ENCODE measurements at places on chromosomes 1 and 21.

DNA sequence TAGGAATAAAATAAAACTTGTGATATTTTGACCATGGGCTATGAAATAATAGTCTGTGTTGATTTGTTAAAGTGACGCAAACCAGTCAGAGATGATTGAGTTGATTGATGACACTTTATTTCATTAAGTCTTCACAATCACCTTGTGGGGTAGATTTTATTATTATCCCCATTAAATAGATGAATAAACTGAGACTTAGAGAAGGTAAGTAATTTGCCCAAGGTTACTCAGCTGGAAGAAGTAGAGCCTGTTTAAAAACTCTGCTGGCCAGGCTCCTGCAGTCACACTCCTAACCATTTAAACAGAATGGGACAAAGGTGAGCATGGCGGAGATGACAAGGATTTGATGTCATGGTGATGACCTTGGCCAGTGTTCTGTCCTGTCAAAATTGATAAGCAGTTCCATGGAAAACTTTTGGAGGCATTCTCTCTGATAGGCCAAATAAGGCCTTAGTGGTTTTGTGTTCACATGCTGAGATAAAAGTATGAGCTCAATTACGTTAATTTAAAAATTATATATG is 22.7 kb upstream of the MCOLN3 start:
- no peak for DNase-seq

- no peak for DNase-seq
Observed at GRCh38 chr1:175530183-175530582, 213.2 kb downstream of the TNR start.

GRCh38 chr1:228216371-228217320 is 8.8 kb downstream of the OBSCN start:
- no peak for DNase-seq

DNA sequence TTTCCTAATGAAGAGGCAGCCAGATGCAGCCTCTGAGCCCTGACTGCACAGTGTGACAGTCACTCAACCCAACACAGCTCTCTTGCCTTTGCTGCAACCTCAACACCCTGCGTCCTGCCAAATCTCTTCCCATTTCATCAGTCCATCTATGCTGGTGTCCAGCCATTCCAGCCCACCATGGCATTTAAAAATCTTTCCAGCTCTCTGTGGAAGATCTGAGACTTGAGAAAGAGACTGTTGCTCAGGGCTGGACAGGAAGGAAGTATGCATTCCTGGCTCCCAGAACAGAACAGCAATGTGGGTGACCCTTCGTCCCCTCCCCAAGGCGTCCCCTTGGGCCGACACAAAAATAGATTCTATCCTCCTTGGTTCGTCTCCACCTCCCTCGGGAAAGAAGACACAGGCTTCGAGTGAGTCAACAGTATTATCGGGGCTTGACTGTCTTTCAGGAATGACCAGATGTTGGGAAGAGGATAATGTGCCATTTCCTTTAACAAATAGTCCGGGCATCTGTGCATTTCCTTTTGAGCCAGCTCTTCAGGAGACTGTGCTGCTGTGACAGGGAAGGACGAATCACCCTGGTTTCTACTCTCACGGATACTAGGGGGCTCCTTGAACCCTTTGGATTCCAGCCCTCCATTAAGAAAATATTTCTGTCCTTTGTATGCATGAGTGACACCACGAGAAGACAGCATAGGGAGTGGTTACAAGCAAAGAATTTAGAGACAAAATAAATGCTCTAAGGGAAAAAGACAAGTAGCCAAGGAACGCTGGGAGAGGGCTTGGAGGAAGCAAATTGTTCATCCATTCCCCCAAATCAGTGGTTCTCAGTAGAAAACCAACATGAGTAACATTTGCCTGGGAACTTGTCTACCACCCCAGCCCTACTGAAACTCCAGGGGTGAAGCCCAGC is 111.4 kb upstream of the CDC42BPA start:
- no peak for DNase-seq

- DNase-seq = no peak
Observed at GRCh38 chr1:93620841-93621210, 60.8 kb downstream of the BCAR3 start.

DNA sequence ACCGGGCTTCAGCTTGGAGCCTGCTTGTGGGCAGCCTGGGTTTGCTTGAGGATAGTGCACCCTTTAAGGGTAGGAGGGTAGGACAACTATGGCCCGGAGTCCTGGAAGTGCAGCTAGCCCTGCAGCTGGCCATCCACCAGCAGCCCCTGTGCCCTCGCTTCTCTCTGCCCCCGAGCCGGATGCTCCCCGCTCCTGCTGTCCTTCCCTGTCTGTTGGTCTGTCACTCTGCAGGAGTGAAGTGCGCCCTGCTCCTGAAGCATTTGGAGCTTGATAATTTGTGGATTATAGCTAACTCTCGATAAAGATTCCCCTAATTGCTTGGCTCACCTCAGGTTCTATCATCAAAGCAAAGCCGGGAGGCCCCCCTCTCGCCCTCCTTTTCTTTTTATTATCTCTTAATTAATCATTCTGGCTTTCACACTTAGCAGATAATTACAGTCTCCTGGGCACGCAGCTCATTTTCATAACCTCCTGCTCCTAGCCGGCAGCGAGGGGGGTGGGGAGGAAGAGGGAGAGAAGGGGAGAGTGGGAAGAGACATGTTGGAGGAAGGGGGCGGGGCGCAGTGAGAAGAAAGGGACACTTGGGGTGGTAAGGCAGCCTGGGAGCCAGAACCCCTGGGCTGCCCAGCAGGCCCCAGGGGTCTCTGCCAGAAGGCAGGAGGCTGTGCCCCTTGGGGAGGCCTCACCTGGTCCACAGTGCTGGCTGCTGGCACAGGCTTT is 14.4 kb downstream of the KIRREL1 start:
- DNase-seq = no peak

DNA sequence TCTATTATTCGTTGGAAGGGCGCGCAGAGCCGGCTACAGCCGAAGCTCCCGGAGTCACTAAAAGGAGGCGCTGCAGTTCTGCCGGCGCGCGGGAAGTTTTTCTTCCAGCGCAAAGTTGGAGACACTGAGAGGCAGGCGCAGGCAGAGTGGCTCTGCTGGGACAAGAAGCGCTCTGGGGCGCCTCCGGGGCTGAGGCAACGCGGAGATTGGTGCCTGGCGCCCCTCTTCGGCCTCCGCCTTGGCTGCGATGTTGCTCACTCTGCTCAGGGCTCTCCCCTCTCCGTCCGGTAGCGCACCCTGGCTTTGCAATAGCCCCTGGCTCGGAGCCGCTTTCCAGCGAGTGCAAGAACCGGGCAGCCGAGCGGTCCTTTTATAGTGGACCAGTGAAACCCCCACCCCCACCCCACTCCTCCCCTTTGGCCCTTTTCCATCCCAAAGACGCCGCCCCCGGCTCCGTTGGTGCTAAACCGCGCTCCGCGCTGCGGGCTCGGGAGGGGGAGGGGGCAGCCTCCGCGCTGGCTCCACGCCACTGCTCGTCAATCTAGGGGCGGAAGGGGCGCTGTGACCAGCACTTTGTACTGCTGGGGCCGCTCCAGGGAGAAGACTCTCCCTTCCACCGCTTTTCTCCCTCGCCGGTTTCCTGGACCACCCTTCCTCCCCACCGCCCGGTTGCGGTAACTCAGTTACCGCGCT is at the start of gene ADAMTS1:
Gene ADAMTS1 (minus strand): TSS at position 344 of the 693 bp plus-strand sequence. CDS start 455 bp downstream, outside the sequence.
- DNase-seq = no peak

DNA sequence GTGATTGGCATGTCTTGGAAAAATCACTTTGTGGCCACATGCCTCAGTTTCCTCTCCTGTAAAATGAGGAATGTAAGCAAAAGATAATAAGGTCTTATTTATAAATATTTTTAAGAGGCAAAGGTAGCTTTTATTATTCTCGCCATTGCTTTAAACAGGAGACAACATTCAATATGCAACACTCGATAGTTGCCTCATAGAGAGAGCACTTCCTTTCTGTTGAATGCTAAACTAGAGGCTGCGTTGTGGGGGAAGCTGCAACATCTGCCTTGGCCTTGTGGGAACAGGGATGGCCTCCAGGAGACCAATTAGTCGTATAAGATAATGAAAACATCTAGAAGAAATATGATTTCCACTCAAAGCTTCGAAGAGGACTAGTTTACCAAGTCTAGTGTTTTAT is 3.5 kb downstream of the OSCP1 start:
- DNase-seq = no peak

GRCh38 chr1:23169727-23170335 is 1.2 kb upstream of the LUZP1 start:
- DNase-seq = no peak

DNA sequence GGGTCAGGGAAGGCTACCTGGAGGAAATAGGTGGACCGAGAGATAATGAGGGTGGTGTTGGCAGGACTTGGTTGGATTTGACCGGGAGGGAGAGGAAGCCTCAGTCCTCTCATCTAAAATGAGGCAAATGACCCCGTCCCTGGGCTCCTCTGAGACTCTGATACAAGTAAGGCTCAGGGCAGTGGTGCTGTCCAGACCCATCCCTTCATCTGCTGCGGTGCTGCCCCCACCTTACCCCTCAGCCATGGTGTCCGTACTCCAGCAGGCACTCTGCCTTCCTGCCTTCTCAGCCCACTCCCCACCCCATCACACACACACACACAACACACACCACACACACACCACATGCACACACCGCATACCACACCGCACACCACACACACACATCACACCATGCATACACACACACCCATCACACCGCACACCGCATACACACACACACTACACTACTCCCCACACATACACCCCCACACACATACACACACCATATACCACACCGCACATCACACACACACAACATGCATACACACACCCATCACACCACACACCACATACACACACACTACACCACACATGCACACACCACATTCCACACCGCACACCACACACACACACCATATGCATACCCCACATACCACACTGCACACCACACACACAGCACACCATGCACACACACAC is 29.4 kb upstream of the SLC26A9 start:
- DNase-seq = no peak

DNA sequence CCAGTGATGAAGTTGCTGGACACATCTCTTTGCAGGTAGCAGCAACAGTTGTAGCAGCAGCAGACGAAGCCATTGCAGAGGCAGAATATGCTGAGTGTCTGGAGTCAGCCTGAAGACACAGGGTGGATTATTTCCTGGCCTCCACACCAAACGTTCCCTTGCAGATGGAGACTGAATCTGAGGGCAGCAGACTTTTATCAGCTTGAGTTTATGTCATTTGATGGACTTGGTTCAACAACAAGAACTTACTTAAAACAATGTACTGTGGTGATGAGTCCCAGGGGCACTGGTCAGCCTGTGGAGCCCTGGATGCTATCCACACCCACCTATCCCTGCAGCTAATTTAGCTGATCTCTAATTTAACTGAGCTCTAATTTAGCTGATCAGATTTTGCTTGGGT is 17.1 kb upstream of the MPZL1 start:
- DNase-seq = no peak

DNA sequence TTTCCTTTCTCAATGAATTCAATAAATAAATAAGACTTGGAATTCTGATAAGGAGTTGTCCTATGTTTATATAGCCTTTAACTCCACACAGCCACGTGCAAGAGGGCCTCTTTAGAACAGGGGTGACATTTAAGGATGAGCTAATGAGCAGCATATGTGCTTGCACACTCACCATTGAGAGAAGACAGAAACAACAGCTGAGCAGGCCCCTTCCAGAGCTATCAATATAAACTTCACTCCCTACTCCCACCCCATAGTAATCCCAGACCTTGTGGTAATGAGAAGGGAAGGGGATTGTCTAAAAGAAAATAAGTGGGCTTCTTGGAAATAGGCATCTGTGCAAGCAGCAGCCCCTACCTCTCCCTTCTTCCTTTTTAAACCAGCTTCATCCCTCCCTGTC is 176.0 kb downstream of the SEC16B start:
- no peak for DNase-seq

DNA sequence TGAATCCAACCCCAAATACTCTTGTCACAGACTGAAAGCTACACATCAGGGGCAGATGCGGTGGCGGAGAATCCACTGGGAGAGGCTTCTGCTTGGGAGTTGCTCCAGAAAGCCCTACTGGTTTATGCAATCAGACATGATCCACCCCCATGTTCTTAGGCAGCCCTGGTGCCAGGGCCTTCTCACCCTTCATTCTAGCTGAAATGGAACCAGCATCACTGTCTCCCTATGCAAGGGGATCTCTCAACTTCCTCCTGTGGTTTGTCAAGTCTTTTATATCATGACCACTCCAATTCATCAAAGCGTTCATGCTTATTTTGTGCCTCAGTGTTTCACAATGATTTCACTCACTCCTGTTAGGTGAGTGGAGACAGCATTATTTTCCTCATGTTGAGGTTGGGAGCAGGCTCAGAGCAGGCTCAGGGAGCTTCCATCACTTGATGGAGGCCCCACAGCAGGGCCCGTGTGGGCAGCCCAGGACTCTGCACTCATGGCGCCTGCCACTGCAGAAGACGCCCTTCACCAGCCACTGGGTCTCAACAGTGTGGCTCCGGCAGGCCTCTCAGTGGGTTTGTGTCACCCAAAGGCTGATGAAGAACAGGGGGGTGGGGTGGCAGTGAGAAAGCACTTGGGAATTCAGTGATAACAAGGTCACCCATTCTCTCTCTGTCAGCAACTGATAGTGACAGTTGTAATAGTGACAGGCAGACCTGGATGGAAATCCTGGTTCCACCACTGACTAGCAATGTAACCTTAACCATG is 67.1 kb downstream of the CD58 start:
- peak; percentile 47 for DNase-seq

DNA sequence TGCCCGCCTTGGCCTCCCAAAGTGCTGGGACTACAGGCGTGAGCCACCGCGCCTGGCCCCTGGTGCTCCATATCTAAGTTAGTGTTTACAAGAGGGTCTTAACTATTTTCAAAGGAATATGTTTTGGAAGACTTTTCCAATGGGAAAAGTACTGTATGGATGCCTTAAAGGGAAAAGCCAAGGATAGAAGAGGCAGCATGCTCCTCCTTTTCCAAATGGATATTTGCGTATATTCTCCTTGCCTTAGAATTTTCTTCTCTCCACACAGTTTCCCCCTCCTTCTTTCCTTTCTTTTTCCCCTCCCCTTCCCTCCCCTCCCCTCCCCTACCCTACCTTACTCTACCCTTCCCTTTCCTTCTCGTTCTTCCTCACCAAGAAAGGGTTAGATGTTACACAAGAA is 29.3 kb upstream of the DOCK7 start:
- DNase-seq = no peak

GRCh38 chr1:235878082-235878811 is 11.5 kb upstream of the LYST start:
- no peak for DNase-seq

DNA sequence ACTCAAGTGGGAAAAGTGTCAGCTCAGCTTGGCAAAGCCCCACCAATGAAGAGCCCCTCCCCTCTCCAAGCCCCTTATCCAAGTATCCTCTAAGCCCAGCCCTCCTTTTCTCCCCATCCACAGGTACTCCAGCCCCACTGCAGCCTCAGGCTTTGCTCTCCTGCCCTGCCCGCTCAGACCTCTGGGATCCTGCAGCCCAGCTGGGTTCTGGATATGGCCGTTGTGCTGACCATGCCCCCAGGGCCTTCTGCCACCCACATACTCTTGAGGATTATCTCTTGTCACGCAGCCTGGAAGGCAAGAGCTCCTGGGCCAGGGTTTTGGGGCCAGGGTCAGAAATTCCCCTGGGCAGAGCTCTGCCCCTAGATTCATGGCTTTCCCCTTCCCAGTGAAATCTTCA is 4.7 kb downstream of the SHISA4 start:
- DNase-seq = no peak
